NCI-H187 treated with DMSO at 0.1 percent for 48 hours (cell line): ENCODE measurements at places on chromosomes 1 and 21.
A peak's percentile ranks its signal among the peaks of the same experiment; 100 is the strongest.

DNA sequence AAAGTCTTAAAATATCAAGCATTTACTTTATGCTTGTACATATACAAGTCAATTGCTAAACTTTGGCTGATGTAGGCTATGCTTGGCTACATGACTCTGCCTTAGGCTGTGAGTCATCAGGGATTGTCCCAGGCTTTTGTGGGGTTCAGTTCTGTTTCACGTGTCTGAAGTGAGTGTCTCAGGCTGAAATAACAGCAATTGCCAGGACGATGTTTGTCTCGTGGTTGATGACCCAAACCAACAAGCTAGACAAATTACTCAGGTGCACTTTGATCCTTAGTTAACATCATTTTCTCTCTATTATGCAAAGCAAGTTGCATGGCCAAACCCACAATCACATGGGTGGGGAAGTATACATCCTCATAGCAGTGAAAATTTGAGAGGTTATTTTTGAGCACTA is 410.1 kb downstream of the BRINP3 start:
- DNase-seq = no peak

DNA sequence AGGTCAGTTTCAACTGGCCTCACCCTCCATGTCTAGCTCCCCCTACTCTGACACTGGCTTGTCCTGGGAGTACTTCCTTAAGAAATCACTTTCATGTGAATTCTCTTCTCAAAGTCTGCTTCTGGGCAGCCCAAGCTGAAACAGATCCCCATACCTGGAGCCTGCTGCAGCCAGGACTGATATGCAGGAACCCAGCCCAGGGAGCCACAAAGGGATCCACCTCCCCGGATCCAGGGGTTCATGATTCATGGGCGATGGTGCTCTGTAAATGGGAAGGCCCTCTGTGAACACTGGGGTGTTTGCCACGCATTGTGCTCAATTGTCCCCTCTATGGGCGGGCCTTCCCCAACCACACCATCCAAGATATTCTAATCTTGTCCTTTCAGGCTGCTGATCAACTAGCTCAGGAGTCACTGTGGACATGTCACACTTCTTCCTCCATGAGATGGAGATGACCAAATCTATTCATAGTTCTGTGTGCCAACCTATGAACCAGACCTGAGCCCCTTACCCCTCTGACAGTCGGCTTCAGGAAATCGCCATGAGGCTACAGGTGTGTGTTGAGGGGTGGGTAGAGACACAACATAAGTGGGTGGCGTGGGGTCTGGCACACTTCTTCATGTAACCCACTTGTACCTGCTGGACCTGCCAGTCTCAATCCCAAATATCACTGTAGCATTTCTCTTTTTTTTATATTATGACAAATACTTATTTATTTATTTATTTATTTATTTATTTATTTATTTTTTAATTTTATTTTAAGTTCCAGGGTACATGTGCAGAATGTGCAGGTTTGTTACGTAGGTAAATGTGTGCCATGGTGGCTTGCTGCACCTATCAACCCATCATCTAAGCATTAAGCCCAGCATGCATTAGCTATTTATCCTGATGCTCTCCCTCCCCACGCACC is 41.8 kb downstream of the RUNX3 start:
- DNase-seq = no peak

DNA sequence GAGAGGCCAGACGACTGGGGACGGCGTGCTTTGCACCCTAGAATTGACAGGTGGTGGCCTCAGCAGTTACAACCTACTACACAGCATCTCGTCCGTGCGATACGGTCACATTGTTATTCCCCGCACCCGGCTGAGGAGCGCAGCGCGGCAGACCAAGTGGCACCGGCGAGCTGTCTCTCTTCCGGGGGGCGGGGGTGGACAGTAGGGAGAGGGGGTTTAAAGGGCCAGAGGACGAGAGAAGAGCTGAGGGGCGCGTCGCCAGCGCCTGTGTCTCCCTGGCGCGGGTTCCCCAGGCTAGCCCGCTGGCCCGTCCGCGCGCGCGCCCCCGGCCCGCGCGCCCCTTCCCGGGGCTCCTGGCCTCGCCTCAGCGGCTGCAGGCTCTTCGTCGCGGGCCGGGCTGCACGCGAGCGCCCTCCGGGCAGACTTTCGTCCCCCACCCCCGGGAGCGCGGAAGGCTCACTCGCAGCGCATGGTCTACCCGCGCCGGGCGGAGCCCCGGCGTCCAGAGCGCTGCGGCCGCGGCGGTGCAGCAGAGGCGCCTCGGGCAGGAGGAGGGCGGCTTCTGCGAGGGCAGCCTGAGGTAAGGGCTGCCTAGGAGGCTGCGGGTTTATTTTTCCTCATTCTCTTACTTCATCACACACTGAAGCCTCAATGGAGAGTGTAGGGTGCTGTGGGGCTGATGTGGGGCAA is at the start of gene PDE4B:
Gene PDE4B (plus strand): TSS at position 227 of the 690 bp plus-strand sequence.
- DNase-seq = no peak

- DNase-seq = no peak
Observed at GRCh38 chr1:15364740-15365139, 44.9 kb upstream of the EFHD2 start.

GRCh38 chr21:25572861-25573310 is 34.4 kb downstream of the MRPL39 start:
- no peak for DNase-seq

DNA sequence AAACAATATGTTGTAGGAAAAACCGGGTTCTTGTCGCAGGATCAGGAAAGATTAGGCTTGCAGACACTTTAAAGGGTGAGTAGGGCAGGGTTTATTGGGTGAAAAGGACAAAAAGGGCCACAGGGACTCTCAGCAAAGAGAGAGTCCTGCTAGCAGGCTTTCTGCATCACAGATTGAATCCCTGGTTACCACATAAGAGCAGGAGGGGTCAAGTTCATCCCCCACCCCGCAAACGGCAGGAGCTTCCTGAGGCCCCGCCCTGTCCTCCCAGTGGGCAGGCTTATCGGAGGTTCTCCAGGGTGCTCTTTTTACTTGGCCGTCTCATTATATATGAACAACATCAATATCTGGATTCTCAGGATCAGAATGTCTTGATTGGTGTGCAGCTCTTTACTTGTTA is 47.7 kb downstream of the SYCP1 start:
- DNase-seq = no peak

GRCh38 chr1:84363019-84363418 is 35.3 kb upstream of the DNASE2B start:
- DNase-seq = peak; percentile 93

- DNase-seq = no peak
Observed at GRCh38 chr1:11059155-11059967, 457 bp downstream of the SRM start.

DNA sequence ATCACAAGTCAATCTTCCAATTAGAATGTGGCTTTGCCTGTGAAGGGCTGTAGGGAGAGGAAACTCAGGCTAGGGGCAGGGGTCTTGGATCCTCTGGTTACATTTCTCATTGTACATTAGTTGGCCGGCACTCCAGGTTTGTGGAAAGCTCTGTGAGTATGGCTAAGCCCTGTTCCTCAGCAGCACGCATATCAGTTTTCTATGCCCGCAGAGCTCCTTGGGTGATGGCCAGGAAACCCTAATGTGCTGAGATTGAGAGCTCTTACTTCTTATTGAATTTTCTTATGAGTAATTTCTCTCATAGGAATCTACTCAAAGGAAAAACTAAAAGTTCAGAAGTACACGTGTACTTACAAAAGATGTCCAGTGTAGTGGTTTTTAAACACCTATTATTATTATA is 30.7 kb upstream of the STMN1 start:
- no peak for DNase-seq

DNA sequence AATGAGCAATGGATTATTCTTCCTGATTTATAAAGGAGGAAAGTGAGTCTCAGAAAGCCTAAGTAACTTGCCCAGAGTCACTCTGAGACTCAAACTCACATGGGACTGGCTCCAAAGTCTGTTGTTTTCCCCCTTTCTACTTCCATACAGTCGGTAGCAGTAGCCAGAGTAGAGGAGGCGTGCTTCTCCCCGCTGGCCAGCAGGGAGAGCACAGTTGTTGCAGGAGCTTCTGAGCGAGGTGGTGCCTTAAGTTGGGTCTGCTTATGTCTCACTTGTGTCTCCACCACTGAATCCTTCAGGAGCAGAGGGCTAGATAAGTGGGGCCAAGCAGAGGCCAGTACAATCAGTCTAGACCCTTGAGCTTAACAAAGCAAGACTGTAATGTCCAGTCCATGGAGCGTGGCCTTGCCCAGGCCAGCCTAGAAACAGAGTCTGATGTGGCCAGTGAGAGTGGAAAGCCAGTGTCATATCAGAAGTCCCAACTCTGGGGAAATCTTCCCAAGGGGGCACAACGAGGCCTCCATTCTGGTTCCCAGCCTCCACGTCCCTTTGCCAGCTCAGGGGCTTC is 181.9 kb downstream of the ZSCAN20 start:
- no peak for DNase-seq

DNA sequence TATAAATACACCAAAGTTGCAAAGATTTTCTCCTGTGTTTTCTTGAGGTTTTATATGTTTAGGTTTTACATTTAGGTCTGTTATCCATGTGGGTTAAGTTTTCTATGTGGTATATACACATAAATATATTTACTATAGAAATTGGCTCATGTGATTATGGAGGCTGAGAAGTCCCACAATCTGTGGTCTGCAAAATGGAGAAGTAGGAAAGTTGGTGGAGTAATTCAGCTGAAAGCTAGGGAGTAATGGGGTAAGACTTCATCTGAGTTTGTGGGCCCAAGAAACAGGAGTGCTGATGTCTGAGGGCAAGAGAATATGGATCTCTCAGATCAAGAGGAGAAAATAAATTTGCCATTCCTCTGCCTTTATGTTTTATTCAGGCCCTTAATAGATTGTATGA is 146.0 kb downstream of the GPATCH2 start:
- no peak for DNase-seq

DNA sequence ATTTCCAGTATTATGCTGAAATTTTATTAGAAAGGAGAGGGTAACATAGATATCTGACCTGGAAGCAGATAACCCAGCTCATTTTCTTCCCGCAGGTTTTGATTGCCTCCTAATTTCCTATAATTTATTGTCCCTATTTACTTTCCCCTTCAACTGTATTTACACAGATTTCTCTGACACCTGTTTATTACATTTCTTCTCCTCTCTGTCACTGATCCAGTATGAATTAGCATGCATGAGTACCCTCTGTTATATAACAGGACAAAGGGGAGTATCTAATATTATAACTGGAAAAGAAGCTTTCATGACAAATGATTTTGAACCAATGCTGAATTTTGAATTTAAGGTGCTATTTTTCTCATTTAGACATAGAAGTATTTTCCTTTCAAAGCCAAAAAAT is 37.4 kb downstream of the DENND1B start:
- peak; percentile 0 for DNase-seq

DNA sequence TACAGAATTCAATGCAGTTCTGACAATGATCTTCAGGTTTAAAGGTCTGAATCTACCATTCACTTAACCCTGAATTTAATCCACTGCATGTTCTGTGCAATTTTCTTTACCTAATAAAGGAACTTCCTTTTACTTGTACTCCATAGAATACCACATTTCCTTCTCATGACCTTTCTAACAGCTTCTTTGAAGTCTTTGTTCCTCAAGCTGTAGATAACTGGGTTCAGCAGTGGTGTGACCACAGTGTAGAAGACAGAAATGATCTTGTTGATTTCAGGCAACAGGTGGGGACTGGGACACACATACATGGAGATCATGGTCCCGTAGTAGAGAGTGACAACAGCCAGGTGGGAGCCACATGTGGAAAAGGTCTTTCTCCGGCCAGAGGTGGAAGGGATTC is 878 bp downstream of the OR11L1 start:
- DNase-seq = no peak

DNA sequence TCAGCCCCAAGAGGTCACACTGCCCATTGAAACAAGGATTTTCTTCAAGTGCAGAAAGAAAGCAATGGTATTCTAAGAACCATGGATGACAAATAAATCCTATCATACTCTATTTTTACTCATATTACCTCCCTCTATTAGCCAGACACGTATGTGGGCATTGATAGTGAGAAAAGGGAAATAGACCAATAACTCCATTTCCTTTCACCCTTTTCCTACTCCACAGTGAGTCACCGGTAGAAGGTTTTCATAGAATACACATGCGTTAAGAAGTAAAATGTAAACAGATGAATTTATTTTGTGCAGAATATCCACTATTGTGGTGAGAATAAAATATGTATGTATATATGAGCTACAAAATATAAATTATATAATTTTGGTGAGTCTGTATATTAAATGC is 568.9 kb upstream of the ADGRL4 start:
- no peak for DNase-seq

GRCh38 chr1:214277704-214278635 is 3.0 kb upstream of the SMYD2 start:
- no peak for DNase-seq

- no peak for DNase-seq
Observed at GRCh38 chr1:56505792-56506743, 73.3 kb downstream of the PLPP3 start.
